ENCODE measurements at places on chromosomes 6 and 20.

DNA sequence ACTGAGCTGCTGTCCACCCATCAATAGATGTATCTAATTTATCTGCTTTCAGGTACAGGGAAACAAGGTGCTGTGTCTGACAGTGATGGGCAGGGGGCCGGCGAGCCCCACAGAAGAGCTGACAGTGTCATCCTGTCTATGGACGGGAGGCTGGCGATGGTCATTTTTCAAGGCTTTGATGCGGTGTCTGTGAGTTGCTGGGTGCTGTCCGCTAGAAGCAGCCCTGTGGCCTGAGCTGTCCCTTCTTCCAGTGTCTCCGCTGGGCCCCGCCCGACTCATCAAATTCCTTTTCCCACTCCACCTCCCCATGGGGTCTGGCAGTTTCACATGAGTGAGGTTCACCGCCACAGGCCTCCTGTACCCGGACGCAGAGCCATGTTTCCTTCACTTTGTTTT, 161.4 kb upstream of the PMEPA1 start:
- DNase-seq, result no peak

GRCh38 chr20:52060794-52061714, 130.5 kb downstream of the ZFP64 start:
- DNase-seq, result peak; percentile 49

DNA sequence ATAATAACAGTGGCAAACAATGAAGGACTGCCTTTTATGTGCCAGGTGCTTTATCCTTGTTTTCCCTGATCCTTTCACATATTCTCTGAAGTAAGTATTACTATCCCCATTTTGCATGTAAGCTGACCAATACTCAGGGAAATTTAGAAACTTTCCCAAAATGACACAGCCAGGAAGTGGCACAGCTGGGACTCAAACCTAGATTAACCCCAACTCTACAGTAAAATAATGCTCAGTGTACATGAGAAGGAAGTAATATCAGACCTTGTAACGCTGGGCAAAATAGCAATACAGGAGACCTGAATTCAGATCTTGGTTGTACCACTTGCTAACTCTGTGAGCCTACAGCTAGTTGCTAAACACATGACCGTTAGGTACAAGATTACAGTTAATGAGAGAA, 26.8 kb upstream of the NRSN1 start:
- DNase-seq, result no peak

DNA sequence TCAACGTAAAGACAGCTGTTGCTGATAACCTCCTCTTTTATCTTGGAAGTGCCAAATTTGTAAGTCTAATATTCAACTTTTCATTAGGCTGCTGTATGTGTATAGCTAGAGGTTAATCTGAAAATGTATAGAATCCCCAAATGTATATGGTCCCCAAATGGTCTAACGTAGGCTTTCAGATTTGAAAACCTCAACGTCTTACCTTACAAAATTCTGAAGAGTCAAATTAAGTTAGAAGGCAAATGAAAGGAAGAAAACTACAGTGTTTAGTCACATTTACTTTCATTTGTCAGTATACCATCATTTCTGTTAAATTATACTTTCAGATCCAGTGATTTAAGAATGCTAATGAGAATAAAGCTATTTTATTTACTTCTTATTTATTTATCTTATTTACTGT, 256.9 kb downstream of the ARHGAP18 start:
- DNase-seq, result no peak

DNA sequence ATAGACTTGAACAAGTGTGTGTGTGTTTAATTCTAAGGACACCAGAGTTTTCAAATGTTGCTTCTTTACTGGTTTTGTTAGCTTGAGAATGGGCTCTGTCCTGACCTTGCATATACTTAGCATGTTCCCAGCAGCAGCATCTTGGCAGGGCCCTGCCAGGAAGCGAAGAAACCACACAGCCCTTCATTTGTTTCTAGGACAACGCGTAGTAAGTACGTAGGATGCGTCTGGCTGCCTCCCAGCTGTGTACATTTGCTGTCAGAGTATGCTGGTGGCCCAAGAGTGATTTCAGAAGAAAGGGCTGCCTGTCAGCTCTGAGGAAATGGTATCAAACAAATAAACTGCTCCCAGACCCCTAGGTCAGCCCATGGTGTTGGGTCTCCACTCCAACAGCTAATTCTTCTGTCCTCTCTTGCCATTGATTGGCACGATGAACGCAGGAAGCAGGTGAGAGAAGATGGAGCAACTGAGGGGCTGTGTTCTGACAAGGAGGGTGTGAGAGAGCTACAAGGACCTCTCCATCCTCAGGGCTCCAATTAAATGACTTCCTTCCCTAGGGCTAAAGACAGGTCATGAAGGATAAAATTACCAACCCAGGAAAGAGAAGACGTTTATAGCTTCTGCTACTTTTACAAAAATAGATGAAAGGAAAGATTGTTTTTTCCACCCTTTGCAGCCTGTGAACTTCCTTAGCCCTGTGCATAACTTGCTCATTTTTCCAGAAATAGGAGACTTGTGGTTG, 55.9 kb upstream of the HDDC2 start:
- no peak for DNase-seq

DNA sequence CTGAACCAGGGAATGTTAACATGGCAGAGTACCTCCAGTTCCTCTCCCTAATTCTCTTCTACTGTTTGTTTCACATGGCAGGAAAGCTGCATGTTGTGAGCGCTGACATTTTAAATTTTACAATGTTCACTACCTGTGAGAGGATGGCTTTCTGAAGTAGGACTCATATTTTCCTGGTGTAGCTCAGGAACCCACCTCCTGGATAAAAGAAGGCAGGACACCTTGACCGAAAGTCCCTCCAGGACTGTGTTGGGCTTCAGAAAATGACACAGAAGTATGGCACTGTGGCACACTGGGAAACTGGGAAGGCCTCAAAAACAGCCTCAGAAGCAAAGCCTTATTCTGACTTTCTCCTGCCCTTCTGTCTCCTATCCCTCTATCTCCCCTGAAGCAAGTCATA, 33.3 kb downstream of the PTPRK start:
- DNase-seq, result peak; percentile 38

DNA sequence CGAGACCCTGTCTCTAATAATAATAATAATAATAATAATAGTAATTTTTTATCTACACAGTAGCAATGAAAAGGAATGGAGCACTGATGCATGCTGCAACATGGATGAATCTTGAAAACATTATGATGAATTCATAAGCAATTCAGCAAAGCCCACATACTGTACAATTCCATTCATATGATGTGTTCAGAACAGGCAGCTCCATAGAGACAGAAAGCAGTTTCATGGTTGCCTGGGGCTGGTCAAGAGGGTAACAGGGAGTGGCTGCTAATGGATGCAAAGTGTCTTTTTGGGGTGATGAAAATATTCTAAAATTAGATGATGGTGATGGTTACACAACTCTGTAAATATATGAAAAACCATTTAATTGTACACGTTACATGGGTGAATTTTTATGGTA, 43.6 kb downstream of the SLC24A3 start:
- peak; percentile 66 for DNase-seq

DNA sequence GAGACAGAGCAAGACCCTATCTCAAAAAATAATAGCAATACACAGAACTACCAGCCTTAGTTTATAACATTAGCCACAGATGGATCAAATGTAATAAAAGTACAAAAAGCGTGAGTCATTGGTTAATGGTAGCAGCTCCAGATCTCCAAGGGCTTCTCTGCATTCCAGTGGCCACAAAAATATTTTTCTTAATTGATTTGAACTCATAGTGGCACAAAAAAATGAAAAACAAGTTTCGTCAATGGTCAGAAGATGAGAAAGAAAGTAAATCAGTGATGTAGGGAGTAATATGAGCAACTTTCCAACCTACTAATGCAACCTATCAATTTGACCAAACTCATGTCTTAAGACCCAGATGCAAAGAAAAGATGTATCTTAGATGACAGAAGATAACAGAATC, 79.6 kb downstream of the CEP57L1 start:
- peak; percentile 21 for DNase-seq

DNA sequence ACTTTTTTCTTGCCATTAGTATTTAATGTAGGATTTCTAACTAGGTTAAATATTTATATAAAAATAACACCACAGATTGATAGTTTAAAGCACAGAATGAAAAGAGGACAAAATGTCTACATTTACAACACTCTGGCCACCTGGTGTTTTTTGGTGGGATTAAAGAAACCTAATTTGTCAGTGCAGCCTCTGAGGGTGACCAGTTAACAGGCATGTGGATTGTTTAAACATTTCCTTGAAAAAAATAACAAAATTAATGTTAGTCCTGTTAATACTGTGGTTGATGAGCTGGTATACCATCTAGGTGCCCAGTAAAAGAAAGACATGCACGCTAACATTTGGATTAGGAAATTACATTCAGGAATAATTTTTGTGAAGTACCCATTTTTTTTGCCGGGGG, 8.8 kb downstream of the SLC9A8 start:
- DNase-seq, result peak; percentile 24

DNA sequence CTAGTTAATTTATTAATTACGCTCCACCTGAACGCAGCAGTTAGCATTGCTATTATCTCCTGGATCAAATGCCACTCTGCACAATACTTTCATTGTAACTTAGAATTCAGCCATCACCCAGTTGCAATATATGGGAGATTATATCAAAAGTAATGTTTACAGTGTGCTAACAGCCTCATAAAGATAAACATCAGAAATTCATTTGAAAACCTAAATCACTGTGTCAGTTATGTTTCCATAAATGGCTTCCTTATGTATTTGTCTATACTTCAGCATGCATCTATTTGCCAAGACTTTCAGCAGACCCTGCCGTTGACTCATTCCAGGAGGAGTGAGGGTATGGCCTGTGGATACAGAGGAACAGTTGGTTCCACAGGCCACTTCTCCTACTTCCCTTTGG, 300.1 kb downstream of the TFAP2B start:
- no peak for DNase-seq

DNA sequence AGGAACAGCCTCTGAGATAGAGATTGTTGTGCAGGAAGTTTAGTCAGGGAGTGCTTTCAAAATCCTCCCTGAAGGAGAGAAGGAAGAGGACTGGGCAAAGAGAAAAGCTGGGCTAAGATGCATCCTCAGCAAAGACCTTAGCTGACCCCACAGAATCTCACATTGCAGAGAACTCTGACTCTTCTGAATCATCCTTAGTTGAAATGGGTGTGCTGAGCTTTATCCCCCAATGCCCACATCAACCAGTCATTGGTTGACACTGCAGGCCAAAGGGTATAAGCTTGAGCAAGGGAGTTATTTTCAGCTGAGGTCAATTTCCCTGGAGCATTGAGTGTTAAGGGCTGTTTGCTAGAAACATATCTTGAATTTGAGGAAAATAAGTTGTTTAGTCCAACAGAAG, 732.2 kb downstream of the CBLN4 start:
- DNase-seq, result no peak

GRCh38 chr6:15927531-15928225, 201.2 kb upstream of the MYLIP start:
- DNase-seq, result no peak

DNA sequence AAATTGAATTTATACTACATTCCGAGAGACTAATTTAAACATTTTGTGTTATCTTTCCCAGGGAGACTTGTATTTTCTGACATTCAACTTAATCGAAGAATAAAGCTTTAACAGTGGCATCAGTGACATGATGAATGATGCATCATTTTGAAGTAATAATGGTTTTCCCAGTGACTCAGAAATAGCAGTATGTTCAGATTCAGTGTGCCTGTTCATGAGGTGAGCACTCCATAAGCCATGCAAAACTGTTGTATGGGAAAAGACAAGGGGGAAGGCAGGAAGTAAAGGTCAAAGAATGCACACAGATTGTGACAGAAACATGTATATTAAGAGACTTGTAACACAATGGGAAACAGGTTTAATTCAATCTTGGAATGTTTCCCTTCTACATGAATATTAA, 1348.2 kb upstream of the GJE1 start:
- DNase-seq, result peak; percentile 71

GRCh38 chr6:45955597-45955996, 60.1 kb downstream of the CLIC5 start:
- DNase-seq, result no peak

GRCh38 chr6:37696841-37697662, 631 bp downstream of the MDGA1 start:
- DNase-seq, result peak; percentile 54

DNA sequence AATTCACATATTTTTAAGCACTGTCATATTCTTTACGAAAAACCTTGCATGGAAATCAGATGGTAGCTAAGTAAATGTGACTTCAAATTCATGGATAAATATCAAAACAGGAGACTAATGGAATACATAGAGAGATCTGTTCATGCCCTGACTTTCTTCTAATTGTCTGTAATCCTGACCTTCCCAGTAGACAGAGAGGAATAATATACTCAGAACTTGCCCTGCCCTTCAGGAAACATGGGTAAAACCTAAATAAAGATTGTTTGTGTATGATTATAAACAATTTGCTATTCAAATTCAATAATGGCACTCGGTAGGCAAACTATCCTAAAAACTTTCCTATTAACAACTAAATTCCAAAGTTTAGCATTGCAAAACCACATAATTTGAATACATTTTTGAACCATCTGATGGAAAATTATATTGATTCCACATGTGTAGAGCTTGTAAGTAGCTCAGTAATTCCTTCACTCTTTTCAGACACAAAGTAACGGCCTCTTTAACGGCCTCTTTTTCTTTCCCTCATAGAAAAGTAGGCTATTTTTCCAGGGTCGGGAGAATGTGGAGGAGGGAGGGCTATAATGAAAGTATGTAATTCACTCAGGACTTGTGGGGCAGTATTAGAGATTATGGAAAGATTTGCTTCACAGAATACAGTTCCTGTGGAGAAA, 227.6 kb downstream of the ALDH8A1 start:
- DNase-seq, result no peak

GRCh38 chr6:144769142-144769541, 484.0 kb downstream of the UTRN start:
- DNase-seq, result no peak

DNA sequence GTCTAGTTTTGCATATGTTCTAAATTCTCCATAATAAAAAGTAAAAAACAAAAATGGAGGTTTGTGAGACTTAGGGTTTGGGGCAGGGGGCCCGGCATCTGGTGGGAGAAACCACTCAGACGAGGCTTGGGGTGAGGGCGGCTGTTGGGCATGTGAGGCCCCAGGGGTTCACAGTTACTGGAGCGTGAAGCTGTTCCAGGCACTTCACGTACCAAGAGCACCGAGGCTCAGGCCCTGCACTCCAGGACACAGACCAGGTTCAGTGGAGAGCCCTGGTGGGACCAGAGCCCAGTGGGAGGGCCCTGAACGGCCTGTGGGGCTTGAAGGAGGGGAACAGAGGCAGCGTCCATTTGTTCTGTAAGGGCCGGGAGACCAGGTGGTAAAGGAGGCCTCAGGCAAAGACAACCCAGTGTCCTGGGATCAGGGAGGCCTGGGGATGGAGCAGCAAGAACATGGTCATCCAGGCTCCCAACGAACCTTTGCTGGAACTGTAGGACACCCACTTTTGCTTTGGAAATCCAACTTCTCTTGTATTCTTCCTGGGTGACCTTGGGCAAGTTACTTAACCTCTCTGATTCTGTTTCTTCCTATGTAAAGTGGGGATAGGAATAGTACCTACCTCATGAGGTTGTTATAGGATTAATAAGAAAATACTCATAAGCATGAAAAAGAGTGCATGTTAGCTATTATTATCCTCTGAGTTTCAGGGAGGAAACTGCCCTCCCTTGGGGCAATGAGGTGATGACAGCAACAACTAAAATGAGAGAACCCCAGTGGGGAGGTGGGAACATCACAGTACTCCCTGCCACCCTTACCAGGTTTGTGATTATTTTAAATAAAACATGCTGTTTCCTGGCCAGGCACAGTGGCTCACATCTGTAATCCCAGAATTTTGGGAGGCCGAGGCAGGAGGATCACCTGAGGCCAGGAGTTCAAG, 1.1 kb upstream of the FGD2 start:
- no peak for DNase-seq

- DNase-seq, result no peak
Measured at GRCh38 chr6:165678429-165678828, 15.4 kb upstream of the PDE10A start.

GRCh38 chr6:11785415-11785773, 6.8 kb upstream of the ADTRP start:
- no peak for DNase-seq
